Osteocyte (in vitro differentiated cells): ENCODE measurements at places on chromosomes 3 and 15.

DNA sequence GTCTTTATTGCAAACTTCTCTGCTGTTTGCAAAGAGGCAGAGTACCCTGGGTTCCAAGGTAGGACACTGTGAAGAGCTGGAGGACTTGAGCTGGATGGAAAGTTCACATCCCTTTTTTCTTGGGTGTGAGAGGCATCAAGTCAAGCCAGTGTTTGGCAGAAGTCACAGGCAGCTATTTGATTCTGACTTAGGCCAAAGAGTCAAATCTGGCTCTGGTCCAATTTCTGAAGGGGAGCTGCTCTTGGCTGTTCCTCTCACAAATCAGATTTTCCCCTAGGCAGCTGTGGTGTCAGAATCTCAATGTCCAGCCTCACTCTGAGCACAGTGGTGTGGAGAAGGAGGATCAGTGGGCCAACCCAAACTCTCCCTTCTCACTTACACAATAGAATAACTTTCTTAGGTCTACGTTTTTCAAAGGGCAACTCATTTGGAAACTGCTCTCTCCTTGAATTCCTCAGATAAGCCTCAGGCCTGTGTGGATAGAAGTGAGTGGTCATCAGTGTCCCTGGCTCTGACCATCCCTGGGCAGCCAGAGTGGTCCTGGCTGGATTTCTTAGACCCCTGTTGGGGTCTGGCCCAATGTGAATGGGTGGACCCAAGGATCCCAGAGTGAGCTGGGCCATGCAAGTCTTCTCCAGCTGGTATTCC lies 18.2 kb upstream of the AMOTL2 start:
- no peak for DNase-seq

DNA sequence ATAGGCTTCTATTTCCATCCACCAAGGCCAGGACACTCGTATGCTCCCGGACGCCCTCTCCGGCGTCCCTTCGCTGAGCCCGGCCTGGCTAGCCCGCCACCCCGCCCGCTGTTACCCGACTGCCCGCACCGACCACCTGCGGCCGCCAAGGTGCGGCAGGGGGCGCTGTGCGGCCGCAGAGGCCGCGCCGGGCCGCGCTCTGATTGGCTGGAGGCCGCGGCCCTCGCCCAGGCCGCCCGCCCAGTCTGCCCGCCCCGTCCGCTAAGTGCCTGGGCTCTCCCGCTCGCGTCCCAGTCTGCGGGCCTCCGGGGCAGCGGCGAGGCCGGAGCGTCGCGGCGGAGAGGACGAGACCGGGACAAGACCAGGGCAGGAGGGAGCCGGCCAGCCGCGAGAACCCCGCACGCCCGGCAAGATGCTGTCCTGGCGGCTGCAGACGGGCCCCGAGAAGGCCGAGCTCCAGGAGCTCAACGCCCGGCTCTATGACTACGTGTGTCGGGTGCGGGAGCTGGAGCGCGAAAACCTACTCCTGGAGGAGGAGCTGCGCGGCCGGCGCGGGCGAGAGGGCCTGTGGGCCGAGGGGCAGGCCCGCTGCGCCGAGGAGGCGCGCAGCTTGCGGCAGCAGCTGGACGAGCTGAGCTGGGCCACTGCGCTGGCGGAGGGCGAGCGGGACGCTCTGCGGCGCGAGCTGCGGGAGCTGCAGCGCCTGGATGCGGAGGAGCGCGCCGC lies at the start of gene SYNM:
Gene SYNM (plus strand): TSS at position 293 of the 726 bp plus-strand sequence. CDS start 120 bp downstream, at position 413.
- peak; percentile 91 for DNase-seq

- no peak for DNase-seq
Measured at GRCh38 chr3:28291577-28291976, 50.2 kb downstream of the CMC1 start.

GRCh38 chr3:186057594-186057993 lies 51.3 kb downstream of the ETV5 start:
- DNase-seq: no peak

GRCh38 chr3:101182734-101183133 lies 137.6 kb downstream of the IMPG2 start:
- no peak for DNase-seq

- no peak for DNase-seq
Measured at GRCh38 chr3:45687828-45688193, 1.4 kb upstream of the SACM1L start.

GRCh38 chr3:159978353-159978752 lies 10.3 kb upstream of the IL12A start:
- DNase-seq: no peak

DNA sequence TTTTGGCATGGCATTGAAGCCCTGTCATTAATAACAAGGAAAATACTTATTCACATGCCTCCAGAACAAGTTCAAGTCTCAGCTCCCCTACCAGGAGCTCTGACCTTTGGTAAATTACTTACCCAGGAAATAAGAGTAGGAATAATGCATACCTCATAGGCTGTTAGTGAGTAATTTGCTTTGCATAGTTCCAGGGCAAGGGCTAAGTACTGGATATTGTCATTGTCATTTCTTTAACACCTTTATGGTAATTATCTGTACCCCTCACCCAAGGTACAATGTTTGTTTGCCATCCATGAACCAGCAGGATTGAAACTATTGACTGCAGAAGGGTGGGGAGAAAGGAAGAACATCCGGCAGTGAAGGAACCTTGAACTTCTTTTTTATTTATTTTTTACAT lies 148.5 kb downstream of the SOX2 start:
- DNase-seq: no peak

- DNase-seq: no peak
Measured at GRCh38 chr3:99864289-99864688, 46.6 kb downstream of the CMSS1 start.

DNA sequence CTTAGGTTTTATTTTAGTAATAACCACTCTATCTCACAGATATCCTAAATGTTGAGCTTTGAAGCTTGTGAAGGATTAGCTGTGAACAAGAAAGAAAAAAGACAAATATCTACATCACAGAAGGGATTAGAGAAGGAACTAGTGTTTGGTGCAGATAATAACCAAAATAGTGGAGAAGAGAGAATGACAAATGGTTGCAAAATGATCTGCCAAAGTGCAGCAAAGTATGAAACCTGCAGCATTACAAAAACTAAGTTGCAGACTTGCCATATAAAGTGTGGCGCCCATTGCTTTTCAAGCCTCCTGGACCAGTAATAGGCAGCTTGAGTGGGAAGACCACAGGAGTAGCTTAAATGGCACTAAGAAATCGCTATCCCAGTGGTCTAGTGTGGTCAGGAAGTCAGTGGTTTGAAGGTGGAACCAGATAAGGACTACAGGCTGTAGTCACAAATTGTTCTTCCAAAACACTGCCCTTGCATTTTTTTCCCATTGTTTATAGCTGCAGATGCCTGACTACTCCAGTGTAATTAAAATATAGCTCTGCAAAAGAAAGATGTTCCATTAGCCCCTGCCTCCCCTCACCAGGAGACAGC lies 20.7 kb downstream of the TPM1 start:
- no peak for DNase-seq

- DNase-seq: no peak
Measured at GRCh38 chr3:111362381-111363009, 179.5 kb upstream of the CD96 start.

GRCh38 chr15:73637527-73637926 lies 4.3 kb upstream of the NPTN start:
- no peak for DNase-seq

GRCh38 chr3:79651536-79652065 lies 116.2 kb downstream of the ROBO1 start:
- no peak for DNase-seq

GRCh38 chr3:78757731-78758130 lies 1010.1 kb downstream of the ROBO1 start:
- DNase-seq: no peak

- DNase-seq: no peak
Measured at GRCh38 chr3:198107840-198108734, 148.1 kb downstream of the LMLN start.

GRCh38 chr15:73771385-73772045 lies 18.4 kb upstream of the INSYN1 start:
- DNase-seq: no peak

- no peak for DNase-seq
Measured at GRCh38 chr15:50059203-50059772, 59.7 kb downstream of the ATP8B4 start.

DNA sequence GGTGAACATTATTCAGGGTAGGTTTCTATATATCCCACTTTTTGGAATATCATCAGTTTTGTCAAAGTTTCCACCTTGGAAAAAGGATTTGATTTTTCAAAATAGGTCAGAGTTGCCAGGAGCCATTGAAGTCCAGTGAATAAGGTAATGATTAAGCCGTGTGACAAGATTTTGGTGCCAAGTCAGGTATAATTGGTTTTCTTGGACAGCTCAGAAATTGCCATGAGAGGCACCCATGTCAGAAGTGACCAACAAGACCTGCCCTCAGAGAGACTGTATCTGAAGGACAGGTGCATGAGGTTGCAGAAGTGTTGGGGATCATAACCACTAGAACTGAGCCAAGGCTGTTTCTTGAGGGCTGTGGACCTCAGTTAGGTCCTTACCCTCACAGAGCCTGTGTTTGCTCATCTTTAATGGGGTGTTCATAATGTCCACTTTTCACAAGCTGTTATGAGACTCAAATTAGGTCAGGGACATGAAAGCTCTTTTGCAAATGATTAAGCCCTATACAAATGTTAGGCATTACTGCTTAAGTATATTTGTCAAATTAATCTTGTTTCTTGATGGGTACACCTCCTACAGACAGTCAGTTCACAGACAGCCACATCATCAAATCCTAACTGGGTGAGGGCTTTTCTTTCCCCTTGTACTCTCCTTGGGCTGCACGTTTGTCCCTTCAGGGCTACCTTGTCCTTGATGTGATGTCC lies 32.3 kb downstream of the CASR start:
- no peak for DNase-seq

GRCh38 chr3:41330465-41330864 lies 131.2 kb downstream of the CTNNB1 start:
- DNase-seq: no peak

- no peak for DNase-seq
Measured at GRCh38 chr3:124532071-124532470, 198.2 kb upstream of the UMPS start.

- no peak for DNase-seq
Measured at GRCh38 chr3:153640689-153641665, 479.0 kb downstream of the RAP2B start.

- DNase-seq: no peak
Measured at GRCh38 chr3:26522919-26523318, 99.7 kb upstream of the LRRC3B start.

DNA sequence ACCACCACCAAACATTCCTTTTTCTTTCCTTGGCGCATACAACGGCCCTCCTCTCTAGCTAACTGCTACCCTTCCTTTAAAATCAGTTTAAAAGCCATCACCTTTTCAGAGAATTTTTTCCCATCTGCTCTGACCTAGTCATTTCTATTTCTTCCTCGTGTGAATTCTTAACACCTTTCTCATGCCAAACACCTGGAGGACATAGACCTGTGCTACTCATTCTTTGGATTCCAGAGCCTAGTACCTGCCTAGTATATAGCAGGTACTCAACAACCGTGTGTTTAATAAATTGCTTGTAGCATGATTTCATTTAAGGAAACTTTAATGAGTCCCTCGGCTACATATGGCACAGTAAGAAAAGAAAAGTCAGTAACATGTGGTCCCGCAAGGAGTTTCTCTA lies 2.0 kb upstream of the TPM1 start:
- DNase-seq: no peak

DNA sequence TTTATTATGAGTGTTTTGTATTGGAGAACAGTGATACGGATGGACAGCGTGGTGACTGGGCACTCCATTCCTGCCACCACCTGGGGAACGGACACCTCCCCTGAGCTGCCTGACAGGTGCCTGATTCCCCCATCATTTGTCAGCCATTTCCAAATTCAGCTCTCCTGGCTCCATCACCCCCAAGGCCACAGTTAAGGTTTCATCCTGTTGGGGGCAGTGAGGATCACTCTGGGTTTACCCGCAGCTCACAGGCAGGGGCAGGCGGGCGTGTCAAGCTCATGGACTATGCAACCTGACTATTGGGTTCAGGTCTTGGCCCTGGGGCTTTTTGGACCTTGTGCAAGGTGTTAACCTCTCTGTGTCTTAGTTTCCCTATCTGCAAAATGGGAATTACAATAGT lies 76.3 kb downstream of the RAB11A start:
- DNase-seq: no peak

GRCh38 chr3:135231737-135232136 lies 436.7 kb downstream of the EPHB1 start:
- peak; percentile 13 for DNase-seq

DNA sequence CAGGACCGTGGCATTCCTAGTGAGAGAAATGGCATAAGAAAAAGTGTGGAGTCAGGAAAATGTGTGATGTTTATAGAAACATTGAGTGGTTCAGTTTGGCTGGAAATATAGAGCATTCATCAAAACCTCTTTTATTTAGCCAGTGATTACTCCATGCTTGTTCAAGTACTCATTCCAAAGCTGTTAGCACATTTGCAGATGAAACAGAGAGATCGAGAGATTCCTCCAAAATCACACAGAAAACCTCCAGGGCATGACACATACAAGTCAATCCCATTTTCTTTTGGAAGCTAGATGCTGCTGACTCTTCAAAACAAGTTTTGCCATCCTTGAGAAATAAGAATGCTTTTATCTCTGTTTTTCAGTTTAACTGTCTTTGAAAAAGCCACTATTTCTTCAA lies 11.5 kb upstream of the MB21D2 start:
- DNase-seq: no peak
